Heart right ventricle (tissue), 16 donors: ENCODE measurements at places on chromosomes 12 and 14. TPM values are rescaled to one million over a fixed set of nuclear protein-coding genes. Genes with fewer than 3 reads are reported as not detected.

CFAP54 gene
- 0.08 TPM for total RNA-seq

TSPAN11 gene
- total RNA-seq, result 1.3 TPM

SCFD1 gene
- 49.1 TPM for total RNA-seq

- DNase-seq, result no peak
These were observed 3.5 kb downstream of the LPAR5 start for GRCh38 chr12:6632026-6632983.

DNA sequence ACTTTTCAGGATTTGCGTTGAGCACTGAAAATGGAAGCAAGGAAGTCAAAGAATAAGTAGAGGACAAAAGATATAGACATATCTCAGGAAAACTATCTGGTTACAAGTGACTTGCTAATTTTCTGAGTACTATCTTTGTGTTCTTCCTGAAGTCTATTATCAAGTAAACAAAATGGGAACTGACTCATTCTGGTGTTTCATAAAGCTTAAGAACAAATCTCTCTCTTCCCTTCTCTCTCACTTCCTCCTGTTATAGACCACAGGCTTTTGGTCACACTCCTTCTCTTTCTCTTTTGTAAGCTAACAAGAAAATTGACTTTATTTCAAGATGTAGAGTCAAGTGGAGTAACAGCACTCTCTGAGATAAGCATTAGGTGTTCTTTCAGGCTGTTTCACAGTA is 406.6 kb upstream of the SYT1 start:
- no peak for DNase-seq

GRCh38 chr14:68790644-68791077 is 2.2 kb downstream of the ZFP36L1 start:
- no peak for DNase-seq

DNA sequence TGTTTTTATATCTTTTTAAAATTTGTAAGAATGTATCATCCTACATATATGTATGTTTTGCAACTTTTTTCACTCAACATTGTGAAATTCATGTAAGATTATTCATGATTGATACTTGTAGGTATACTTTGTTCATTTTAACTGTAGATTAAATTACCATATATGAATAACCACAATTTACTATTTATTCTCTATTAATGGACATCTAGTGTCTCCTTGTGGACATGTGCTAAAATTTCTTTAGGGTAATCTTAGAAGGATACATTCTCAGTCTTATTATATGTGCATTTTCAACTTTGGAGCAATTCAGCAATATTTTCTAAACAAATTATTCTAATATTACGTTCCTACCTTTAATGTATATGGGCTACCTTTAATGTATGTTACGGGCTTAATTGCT is 192.4 kb downstream of the FUT8 start:
- no peak for DNase-seq

GRCh38 chr14:78278464-78279250 is 108.5 kb downstream of the NRXN3 start:
- DNase-seq, result no peak
